HFFc6 (cell line): ENCODE measurements at places on chromosomes 7 and 10.

DNA sequence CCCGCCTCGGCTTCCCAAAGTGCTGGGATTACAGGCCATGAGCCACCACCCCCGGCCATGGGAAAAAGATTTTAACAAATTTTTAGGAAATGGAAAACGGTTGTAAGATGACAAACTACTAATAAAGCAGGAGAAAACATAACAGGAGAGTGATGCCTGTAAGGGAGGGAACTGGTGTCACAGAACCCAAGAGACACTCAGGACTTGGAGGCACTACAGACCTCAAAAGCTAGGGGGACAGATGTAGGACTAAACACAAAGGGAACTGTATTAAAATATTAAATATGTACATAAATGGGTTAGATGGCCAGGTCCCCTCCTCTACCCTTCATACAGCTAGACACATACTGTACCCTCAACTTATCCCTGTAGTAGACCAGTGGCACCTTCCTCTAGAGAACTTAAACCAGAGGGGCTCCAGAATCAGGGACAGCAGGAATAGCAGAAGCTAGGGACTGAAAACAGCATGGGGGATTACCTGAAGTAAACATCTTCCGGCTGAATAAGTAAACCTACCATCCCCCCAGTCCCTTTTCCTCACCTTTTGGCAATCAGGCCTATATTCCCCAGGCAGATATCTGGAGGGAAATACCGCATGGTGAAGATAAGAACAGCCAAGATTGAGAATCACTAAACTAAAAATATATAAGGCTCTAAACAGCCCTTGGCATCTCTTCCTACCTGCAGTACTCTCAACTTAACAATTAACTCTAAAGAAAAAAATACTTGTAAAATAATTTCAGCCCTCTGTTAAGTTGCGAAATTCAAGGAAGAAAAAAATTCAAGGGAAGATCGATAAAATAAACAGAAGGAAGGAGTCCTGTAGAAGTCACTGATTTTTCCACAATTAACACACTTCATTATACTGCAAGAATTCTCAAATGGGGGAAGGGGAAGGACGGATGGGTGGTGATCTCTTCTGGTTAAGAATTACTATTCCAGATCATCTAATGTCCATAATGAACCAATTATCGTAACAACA is 15.5 kb downstream of the TM9SF3 start:
- no peak for DNase-seq

DNA sequence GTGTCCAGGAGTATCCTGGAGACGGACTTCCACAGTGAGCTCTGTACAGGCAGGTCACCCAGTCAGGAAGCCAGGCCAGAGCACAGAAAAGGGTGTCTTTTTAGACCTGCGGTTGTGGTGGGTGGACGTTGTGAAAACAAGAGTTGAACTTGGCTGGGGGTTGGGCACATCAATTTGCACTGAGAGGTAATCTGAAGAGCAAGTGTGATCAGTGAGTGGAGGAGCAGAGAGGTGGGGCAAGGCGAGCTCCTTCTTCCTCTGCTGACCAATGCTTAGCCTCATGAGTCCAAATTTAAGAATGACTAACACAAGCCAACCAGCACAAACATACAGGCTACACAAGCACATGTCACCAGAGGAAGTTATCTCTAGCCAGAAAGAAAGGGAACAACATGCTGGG is 310.8 kb downstream of the TCERG1L start:
- no peak for DNase-seq

GRCh38 chr7:100122067-100122466 is 2.6 kb downstream of the CNPY4 start:
- DNase-seq, result no peak

GRCh38 chr10:126895214-126895781 is 9.9 kb upstream of the DOCK1 start:
- no peak for DNase-seq

- no peak for DNase-seq
Measured at GRCh38 chr10:80739328-80739727, 201.6 kb downstream of the SH2D4B start.

DNA sequence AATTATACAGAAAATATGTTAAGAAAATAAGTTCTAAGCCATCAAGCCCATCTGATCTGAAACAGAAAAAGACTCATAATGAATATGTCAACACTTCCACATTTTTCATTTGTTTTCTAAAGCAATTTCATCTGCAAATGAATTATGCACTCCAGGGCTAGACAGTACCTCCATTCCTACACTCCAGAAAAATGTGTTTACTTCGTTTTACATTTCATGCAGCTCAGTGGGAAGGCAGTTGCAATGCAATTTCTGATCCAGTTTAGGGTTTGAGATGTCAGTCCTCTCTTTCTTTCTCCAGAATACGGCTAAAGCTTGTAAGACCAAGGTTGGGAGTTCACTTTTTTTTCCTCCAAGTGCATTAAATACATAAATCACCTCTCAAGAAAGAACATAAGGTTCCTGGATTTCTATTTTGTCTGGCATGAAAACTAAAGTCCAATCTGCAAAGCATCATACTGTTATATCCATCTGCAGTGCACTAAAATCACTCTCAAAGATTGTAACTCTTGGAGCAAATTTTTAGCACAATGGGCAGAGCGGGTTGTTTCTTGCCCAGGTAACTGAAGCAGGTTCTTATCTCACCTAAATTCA is 348.8 kb upstream of the C7orf33 start:
- no peak for DNase-seq
